ENCODE measurements at places on chromosomes 11 and 22.

DNA sequence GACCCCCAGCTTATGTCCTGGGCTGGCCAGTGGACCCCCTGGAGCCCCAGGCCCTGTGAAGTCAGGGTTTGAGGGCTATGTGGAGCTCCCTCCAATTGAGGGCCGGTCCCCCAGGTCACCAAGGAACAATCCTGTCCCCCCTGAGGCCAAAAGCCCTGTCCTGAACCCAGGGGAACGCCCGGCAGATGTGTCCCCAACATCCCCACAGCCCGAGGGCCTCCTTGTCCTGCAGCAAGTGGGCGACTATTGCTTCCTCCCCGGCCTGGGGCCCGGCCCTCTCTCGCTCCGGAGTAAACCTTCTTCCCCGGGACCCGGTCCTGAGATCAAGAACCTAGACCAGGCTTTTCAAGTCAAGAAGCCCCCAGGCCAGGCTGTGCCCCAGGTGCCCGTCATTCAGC is 24.6 kb downstream of the CSF2RB start:
- no peak for DNase-seq

DNA sequence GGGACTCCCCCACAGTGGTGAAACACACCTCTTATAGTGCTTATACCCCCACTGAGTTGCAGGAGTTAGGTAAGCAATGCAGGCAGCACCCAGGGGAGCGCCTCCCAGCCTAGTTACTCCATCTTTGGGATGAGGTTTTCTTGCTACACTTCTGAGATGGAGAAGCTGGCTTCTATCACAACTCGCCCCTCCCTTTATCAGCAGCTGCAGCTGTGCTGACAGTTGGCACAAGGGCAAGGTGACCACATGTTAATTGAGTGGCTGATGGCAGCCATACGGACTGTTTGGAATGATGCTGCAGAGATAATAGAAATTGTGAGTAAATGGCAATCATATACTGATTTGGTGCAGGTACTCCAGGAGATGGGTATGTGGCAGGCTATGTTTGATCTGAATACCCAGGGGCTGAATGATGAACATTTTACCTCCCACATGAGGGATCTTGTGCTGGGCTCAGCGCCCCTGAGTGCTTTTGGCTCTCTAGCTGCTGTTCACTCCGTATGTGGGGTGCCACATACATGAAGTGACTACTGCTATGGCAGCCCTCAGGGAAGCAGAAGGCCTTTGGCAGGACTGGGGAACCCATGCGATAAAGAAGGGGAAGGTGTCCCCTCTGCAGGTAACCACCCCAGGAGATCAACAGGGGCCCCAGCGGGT is 29.2 kb upstream of the KCNA4 start:
- no peak for DNase-seq

- DNase-seq, result no peak
Measured at GRCh38 chr11:36930256-36930655, 332.2 kb upstream of the RAG2 start.

GRCh38 chr11:96456111-96456510 is 66.3 kb downstream of the JRKL start:
- no peak for DNase-seq

DNA sequence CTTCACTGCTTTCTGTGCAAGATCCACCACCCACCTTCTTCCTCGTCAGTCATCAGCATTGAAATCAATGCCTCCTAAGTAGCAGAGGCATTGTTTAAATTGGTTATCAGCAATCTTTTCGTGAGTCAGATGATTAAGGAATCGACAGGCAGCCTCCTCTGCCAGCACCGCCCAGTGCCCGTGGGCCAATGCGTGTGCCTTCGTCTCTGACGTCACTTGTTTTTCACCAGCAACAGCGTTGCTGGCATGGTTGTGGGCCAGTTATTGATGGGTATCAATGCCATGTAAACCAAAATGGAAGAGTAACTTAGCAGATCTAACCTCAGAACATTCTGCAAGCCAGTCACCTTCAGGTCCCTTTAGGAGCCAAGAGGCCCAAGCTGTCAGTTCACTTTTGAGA is 69.6 kb downstream of the BARX2 start:
- no peak for DNase-seq

GRCh38 chr22:50238755-50239154 is 6.1 kb downstream of the TUBGCP6 start:
- no peak for DNase-seq

DNA sequence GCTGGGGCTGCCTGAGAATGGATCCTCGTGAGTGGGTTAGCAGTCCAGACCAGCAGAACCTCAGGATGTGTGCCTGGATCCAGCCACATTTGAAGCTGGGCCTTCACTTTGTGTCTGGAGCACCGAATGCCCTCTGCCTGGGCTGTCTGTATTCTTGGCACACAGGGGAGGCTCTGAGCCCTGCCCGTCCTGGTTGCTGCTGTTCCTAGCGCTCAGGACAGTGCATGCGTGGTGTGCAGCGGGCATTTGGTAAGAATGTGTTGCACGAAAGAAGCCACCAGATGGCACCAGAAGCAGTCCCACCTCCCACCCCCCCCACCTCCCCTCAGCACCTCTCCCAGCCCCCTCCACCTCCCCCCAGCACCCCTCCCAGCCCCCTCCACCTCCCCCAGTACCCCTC is 4.1 kb upstream of the MAPK11 start:
- DNase-seq, result no peak

- DNase-seq, result peak; percentile 10
Measured at GRCh38 chr11:123707606-123708205, 33.8 kb downstream of the ZNF202 start.

DNA sequence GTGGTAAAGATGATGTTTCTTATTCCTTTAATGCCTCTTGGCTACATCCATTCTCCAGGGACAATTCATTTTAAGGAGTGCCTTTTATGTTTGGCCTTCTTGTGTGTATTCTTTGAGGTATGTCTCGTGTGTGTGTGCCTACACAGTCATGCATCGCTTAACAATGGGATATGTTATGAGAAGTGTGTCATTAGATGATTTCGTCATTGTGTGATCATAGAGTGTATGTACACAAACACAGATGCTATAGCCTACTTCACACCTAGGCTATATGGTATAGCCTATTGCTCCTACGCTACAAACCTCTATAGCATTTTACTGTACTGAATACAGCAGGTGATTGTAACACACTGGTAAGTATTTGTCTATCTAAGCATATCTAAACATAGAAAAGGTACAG is 23.0 kb downstream of the ZNF202 start:
- no peak for DNase-seq

- no peak for DNase-seq
Measured at GRCh38 chr11:90468923-90469322, 246.1 kb upstream of the CHORDC1 start.

GRCh38 chr11:44329472-44330230 is 19.7 kb upstream of the ALX4 start:
- no peak for DNase-seq

- DNase-seq, result no peak
Measured at GRCh38 chr22:43168471-43169309, 17.3 kb downstream of the TSPO start.

GRCh38 chr11:6576471-6577373 is 26.7 kb downstream of the RRP8 start:
- peak; percentile 41 for DNase-seq

DNA sequence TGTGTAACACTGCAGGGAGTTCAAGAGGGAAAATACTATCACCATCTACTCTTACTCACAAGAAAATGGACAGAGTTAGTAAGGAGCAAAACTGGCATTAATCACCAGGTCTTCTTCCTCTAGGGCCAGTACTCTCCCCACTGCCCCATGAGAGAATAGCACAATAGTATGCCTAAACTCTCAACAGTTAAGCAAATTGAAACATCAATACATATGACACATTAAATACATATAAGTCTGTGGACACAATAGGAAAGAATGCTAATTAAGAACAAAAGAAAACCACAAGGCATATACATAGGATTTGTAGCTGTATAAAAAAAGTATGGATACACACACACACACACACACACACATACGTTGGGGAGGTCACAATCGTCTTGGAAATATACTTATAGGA is 197.9 kb upstream of the BDNF start:
- DNase-seq, result no peak

GRCh38 chr11:77602381-77603088 is 12.8 kb downstream of the AQP11 start:
- no peak for DNase-seq

GRCh38 chr22:43289531-43289963 is 53.6 kb downstream of the SCUBE1 start:
- no peak for DNase-seq

GRCh38 chr22:42686756-42687491 is 33.7 kb downstream of the A4GALT start:
- no peak for DNase-seq
